ENCODE measurements at places on chromosomes 3 and 15. TPM values are rescaled to one million over a fixed set of nuclear protein-coding genes. Genes with fewer than 3 reads are reported as not detected.

- H3K27ac ChIP-seq = no peak overlapping the region
- peaks cover 24% of the 10 kb centered on the region for H3K4me1 ChIP-seq
- H3K4me3 ChIP-seq = no peak overlapping the region
- no peaks in the 10 kb centered on the region for H3K27me3 ChIP-seq
- no peak for DNase-seq
Observed at GRCh38 chr3:119826711-119827608, 45.1 kb downstream of the NR1I2 start.

DNA sequence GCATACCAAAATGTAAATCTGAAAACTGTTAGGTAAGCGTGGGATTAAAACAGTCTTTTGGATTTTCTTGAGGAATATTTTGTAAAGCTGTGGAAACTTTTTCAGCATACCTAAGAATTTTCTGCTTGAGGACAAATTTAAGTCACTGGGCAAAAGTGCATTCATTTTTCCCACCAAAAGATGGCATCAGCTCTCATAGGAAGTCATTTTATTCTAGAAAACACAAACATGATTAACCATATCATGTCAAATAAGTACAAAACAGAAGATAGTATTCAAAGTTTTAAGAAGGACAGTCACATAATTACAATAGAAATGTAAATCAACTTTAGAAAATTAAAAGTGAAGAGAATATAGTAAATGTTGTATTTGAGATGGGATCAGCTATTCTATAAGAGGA, 63.5 kb downstream of the SLC49A4 start:
- H3K36me3 ChIP-seq = peaks cover 19% of the 10 kb centered on the region
- no peak overlapping the region for H3K27ac ChIP-seq
- H3K27me3 ChIP-seq = no peaks in the 10 kb centered on the region
- DNase-seq = no peak

GRCh38 chr3:141605883-141606282, 119.1 kb downstream of the RASA2 start:
- no peaks in the 10 kb centered on the region for H3K4me1 ChIP-seq
- peaks cover 21% of the 10 kb centered on the region for H3K36me3 ChIP-seq
- H3K4me3 ChIP-seq = no peak overlapping the region
- no peak overlapping the region for H3K27ac ChIP-seq
- H3K27me3 ChIP-seq = no peaks in the 10 kb centered on the region

DNA sequence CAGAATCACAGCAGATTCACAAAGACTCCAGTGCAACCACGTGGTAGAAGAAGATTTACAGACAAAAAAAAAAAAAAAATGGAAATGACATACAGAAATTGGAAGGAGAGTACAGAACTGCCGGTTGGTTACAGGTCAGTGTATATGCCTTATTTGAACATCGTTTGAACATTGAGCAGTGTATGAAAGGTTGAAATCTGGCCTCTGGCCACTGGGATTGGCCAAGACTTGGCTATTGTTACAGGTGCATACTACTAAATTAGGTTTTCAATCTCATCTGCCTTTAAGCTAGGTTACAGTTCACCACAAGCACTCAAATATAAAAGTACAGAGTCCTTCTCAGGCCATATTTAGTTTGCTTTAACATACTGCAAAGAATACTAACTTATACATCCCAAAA, 59.8 kb downstream of the THBS1 start:
- DNase-seq = no peak
- no peak overlapping the region for H3K27ac ChIP-seq
- no peak overlapping the region for H3K4me3 ChIP-seq
- H3K36me3 ChIP-seq = no peaks in the 10 kb centered on the region

- no peak for DNase-seq
- no peaks in the 10 kb centered on the region for H3K27me3 ChIP-seq
- H3K27ac ChIP-seq = no peak overlapping the region
- peaks cover 3% of the 10 kb centered on the region for H3K4me1 ChIP-seq
- no peak overlapping the region for H3K4me3 ChIP-seq
- no peaks in the 10 kb centered on the region for H3K36me3 ChIP-seq
Observed at GRCh38 chr3:80263260-80263659, 495.5 kb upstream of the ROBO1 start.

GRCh38 chr3:23811185-23811527, 5.4 kb downstream of the UBE2E1 start:
- peaks cover 27% of the 10 kb centered on the region for H3K36me3 ChIP-seq
- peak overlapping the region; percentile 88 for H3K4me3 ChIP-seq
- H3K27me3 ChIP-seq = no peaks in the 10 kb centered on the region
- H3K27ac ChIP-seq = peak overlapping the region; percentile 87

DNA sequence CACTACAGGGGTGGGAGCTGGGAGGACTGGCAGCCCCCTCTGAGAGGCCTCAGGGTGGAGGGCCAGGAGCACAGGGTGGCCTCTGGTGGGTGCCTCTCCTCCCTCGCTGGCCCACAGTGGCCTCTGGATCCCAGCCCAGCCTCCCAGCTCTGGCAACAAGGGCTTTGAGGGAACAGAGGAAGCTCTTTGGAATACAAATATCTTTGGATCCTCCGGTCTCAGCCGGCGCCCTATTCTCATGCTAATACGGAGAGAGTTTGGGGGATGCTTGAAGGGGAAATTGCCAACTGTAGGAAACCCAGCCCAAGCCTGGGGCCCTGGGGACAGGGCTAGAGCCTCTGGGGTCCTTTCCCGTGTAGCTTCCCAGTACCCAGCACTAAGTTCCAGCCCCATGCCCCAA, 33.4 kb upstream of the INSYN1 start:
- H3K27ac ChIP-seq = no peak overlapping the region
- no peaks in the 10 kb centered on the region for H3K36me3 ChIP-seq
- H3K4me3 ChIP-seq = no peak overlapping the region
- H3K4me1 ChIP-seq = no peaks in the 10 kb centered on the region

- DNase-seq = no peak
- H3K27me3 ChIP-seq = no peaks in the 10 kb centered on the region
- H3K27ac ChIP-seq = no peak overlapping the region
- no peaks in the 10 kb centered on the region for H3K4me1 ChIP-seq
- no peaks in the 10 kb centered on the region for H3K36me3 ChIP-seq
- H3K4me3 ChIP-seq = no peak overlapping the region
Observed at GRCh38 chr3:166759736-166760513, 620.2 kb downstream of the ZBBX start.

DNA sequence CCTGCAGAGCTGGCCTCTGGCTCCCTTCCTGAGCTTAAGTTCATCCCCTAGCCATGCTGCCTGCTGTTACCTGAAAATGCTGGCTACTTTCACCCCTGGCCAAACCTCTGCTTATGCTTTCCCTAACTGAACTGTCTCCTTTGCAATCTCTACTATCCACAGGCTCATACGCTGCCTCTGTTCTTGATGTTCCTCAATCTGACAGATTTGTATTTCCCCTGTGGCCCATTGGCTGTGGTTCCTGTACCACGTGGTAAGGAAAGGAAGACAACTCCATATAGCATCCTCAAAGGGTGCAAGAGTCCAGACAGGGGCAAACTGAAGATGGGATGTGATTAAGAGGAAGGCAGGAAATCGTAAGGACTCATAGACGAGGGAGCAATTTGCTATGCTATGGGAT, 33.2 kb downstream of the TGM4 start:
- DNase-seq = no peak
- H3K27me3 ChIP-seq = no peaks in the 10 kb centered on the region
- H3K36me3 ChIP-seq = peaks cover 2% of the 10 kb centered on the region
- H3K27ac ChIP-seq = no peak overlapping the region
- peaks cover 14% of the 10 kb centered on the region for H3K4me1 ChIP-seq
- no peak overlapping the region for H3K4me3 ChIP-seq

GRCh38 chr15:40722354-40722753, 27.4 kb downstream of the RAD51 start:
- H3K36me3 ChIP-seq = peaks cover 2% of the 10 kb centered on the region
- H3K4me1 ChIP-seq = no peaks in the 10 kb centered on the region
- no peaks in the 10 kb centered on the region for H3K27me3 ChIP-seq
- H3K4me3 ChIP-seq = no peak overlapping the region

- peaks cover 6% of the 10 kb centered on the region for H3K36me3 ChIP-seq
- DNase-seq = no peak
- H3K27ac ChIP-seq = no peak overlapping the region
- H3K4me3 ChIP-seq = no peak overlapping the region
Observed at GRCh38 chr15:90358124-90359033, 6.3 kb downstream of the ZNF774 start.

DNA sequence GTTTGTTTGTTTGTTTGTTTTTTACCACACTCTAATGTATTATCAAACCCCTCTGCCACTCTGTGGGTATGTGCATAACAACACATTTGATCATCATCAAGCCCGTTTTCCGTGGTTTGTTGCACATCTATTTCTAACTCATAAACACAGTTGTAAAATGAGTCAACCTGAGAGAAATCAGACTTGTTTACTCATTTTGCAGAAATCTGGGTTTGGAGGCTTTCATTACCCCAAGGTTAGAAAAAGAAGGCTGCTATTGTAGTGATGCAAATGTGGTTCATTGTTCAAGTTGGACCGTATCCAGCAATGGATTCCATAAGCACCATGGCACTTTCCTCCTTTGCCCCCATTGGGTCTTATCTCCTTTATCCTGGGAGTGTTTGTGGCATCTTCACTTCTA, 353.2 kb upstream of the SOX2 start:
- no peaks in the 10 kb centered on the region for H3K27me3 ChIP-seq
- H3K4me1 ChIP-seq = no peaks in the 10 kb centered on the region
- no peak overlapping the region for H3K27ac ChIP-seq
- H3K36me3 ChIP-seq = no peaks in the 10 kb centered on the region
- no peak overlapping the region for H3K4me3 ChIP-seq

GRCh38 chr3:174072675-174073074, 675.1 kb downstream of the NLGN1 start:
- no peaks in the 10 kb centered on the region for H3K4me1 ChIP-seq
- no peak overlapping the region for H3K27ac ChIP-seq
- H3K27me3 ChIP-seq = no peaks in the 10 kb centered on the region
- no peak overlapping the region for H3K4me3 ChIP-seq
- DNase-seq = no peak

DNA sequence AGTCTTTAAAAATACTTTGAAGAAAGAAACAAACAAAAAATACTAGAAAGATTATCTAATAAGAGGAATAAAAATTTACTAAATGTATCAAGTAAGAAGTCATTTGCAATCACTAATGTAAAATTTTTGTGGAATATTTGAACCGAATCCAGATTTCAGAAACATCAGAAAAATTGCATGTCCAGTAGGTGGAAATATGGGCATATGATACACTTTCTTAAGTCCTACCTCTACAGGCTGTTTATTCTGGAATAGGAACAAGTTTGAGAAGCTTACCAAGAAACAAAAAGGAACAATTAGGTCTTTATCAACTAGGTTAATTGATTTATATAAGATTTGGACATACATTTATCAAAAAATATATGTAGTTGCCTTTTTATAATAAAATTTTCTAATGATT, 292.9 kb upstream of the ROBO1 start:
- H3K4me1 ChIP-seq = no peaks in the 10 kb centered on the region
- H3K27me3 ChIP-seq = no peaks in the 10 kb centered on the region
- H3K36me3 ChIP-seq = no peaks in the 10 kb centered on the region
- H3K27ac ChIP-seq = no peak overlapping the region
- no peak for DNase-seq

DNA sequence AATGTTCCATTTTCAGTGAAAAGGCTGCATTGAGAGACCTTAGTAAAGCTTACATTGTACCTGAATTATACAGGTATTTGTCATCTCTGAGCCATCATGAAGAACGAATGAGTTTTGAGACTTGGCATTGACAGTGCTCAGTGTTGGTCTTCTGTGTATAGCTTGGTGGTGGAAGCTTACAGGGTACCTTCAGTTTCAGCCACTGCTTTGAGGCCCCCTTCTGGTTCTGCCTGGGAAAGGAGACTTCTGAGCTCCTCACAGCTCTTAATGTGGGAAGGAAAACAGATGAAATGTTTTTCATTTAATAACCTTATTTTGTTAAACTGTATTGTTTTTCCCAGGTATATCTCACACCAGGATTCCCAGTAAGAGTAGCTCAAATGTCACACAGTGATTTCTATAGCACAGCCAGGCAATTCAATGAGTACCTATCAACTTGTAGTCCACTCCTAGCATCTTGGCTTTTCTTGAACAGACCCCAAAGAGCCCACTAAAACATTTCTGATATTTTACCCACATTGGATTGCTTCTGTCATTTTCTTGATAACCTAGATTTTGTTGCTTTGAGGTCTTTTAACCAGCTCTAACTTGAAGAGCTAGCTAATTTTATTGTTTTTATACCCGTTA, 5.6 kb downstream of the SERPINI1 start:
- H3K4me1 ChIP-seq = no peaks in the 10 kb centered on the region
- no peaks in the 10 kb centered on the region for H3K36me3 ChIP-seq
- H3K4me3 ChIP-seq = no peak overlapping the region

- H3K4me1 ChIP-seq = peaks cover 33% of the 10 kb centered on the region
- peak; percentile 98 for DNase-seq
- peak within 1 kb of the TSS; percentile 95 for H3K27ac ChIP-seq
Observed at GRCh38 chr15:39782441-39783138, at the start of gene FSIP1. TSS of gene FSIP1 (minus strand) at chr15:39782841. CDS start at chr15:39776524, 6,317 bp downstream.

- H3K27ac ChIP-seq = no peak overlapping the region
- peaks cover 32% of the 10 kb centered on the region for H3K27me3 ChIP-seq
- no peak for DNase-seq
- H3K36me3 ChIP-seq = no peaks in the 10 kb centered on the region
- H3K4me1 ChIP-seq = no peaks in the 10 kb centered on the region
- H3K4me3 ChIP-seq = no peak overlapping the region
Observed at GRCh38 chr3:116337229-116337628, 108.1 kb downstream of the LSAMP start.

DNA sequence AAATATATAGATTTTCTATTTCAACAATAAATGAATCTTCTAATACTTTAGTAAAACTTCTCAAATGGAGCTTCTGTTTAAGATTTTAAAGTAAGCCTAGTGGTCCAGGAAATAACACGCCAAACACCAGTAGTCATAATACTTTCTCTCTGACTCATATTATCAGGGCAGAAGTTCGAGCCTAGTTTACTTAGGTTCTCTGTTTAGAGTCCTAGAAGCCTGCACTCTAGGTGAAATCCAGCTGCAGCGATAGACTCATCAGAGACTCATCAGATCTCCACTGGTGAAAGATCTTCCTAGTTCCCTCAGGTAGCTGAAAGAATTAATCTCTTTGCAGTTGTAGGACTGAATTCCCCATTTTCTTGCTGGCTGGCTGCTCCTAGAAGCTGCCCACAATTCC, 552.5 kb upstream of the ROBO2 start:
- no peaks in the 10 kb centered on the region for H3K27me3 ChIP-seq
- H3K27ac ChIP-seq = no peak overlapping the region
- H3K4me3 ChIP-seq = no peak overlapping the region
- H3K4me1 ChIP-seq = no peaks in the 10 kb centered on the region
- H3K36me3 ChIP-seq = no peaks in the 10 kb centered on the region

BNC1 gene
- 3.2 TPM for total RNA-seq

RLBP1 gene
- total RNA-seq = not detected

MYD88 gene
- total RNA-seq = 13.3 TPM

TBL1XR1 gene
- 370 TPM for total RNA-seq

UQCC5 gene
- total RNA-seq = 18.6 TPM

FBXO40 gene
- not detected for total RNA-seq

SEMA3G gene
- total RNA-seq = not detected

CCDC14 gene
- total RNA-seq = 29.2 TPM

ANKRD63 gene
- total RNA-seq = 0.42 TPM

RASGRP1 gene
- total RNA-seq = 0.26 TPM

CSTA gene
- total RNA-seq = not detected

MAGI1 gene
- total RNA-seq = 20.1 TPM

GOLGA8S gene
- 0.44 TPM for total RNA-seq

GRM2 gene
- total RNA-seq = 0.32 TPM

MORC1 gene
- total RNA-seq = not detected

ZDHHC23 gene
- total RNA-seq = 0.18 TPM

PLA2G4E gene
- not detected for total RNA-seq

SNTN gene
- not detected for total RNA-seq

STXBP5L gene
- total RNA-seq = not detected

GOLGA8G gene
- not detected for total RNA-seq

CPN2 gene
- not detected for total RNA-seq
